ENCODE measurements at places on chromosomes 5 and 9.

DNA sequence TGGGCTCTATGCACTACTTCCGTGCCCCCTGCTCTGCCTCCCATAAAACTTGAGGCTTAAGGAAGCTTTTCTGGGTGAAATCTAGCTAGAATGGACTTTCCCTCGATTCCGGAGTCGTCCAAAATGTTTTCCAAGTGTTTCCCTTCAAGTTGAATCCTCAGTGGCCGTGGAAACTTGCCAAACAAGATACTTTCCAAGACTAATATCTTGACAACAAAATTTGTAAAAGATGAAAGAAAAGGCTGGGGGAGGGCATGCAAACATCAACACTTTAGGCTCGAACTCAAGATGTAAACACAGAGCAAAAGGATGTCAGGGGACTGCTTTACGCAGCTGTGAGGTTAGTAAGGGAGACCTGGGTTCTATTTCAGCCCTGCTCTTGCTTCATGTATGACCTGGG, 482.8 kb upstream of the KLF4 start:
- no peak for DNase-seq

DNA sequence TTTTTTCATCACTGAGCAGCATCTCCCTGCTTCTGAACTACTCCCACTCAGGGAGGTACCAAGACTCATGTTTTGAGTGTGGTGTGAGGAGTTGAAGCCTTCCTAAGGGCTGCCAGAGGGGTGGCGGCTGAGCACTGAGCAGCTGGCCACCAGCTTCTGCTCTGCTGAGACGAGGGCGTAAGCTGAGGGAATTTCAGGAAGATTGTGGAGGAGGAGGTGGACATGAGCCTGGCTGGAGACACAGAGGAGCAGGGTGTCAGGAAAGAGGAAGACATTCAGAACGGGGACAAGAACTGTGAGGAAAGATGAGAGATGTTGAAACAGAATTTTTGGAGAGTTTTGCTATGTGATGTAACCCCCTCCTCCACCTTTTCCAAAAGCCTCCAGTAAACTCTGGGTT, 7.8 kb downstream of the LCP2 start:
- DNase-seq = no peak

GRCh38 chr9:119003201-119003611, 366.0 kb downstream of the BRINP1 start:
- DNase-seq = no peak

- DNase-seq = no peak
Measured at GRCh38 chr5:143262393-143263174, 140.9 kb downstream of the NR3C1 start.

DNA sequence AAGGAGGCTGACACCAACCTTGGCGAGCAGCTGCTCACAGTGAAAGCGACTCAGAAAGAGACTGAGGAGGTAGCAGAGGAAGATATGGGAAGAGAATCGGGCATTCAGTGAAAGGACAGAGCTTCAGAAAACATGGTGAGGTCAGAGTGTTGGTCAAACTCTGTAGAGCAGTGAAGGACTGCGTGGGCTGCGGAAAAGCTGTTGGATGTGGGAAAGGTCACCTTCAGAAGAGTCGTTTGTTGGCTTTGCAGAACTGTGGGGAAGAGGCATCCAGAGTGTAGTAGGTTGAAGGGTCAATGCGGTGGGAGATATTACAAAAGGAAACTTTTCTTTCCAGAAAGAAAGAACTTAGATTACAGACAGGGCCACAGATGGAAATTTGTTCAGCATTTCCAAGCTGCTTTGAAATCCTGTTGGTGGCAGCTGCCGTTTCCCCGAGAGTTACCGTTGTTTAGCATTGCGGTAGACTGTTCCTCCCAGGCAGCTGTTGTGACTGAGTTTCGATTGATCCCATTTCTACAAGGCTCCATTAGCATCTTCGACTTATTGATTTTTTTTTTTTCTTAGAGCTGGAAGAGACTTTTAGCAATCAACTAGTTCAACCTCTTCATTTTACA, 58.3 kb upstream of the AFAP1L1 start:
- DNase-seq = no peak

- peak; percentile 59 for DNase-seq
Measured at GRCh38 chr9:92947268-92948037, at the start of gene FGD3. Gene FGD3, plus strand, starts transcription at chr9:92947523. Its CDS starts 28,734 bp downstream, at chr9:92976257.

GRCh38 chr9:27183701-27184100, 74.7 kb downstream of the TEK start:
- no peak for DNase-seq

DNA sequence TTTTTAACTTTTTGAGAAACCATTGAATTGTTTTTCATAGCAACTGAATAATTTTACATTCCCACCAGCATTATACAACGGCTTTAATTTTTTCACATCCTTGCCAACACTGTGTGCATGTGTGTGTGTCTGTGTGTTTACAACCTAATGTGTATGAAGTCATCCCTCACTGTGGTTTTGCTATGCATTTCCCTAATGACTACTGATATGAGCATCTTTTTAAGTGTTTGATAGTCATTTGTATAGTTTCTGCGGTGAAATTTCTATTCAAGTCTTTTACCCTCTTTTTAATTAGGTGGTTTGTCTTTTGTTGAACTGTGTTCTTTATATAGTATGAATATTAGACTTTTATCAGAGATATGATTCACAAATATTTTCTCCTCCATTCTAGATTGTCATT, 263.1 kb upstream of the COX7C start:
- no peak for DNase-seq

DNA sequence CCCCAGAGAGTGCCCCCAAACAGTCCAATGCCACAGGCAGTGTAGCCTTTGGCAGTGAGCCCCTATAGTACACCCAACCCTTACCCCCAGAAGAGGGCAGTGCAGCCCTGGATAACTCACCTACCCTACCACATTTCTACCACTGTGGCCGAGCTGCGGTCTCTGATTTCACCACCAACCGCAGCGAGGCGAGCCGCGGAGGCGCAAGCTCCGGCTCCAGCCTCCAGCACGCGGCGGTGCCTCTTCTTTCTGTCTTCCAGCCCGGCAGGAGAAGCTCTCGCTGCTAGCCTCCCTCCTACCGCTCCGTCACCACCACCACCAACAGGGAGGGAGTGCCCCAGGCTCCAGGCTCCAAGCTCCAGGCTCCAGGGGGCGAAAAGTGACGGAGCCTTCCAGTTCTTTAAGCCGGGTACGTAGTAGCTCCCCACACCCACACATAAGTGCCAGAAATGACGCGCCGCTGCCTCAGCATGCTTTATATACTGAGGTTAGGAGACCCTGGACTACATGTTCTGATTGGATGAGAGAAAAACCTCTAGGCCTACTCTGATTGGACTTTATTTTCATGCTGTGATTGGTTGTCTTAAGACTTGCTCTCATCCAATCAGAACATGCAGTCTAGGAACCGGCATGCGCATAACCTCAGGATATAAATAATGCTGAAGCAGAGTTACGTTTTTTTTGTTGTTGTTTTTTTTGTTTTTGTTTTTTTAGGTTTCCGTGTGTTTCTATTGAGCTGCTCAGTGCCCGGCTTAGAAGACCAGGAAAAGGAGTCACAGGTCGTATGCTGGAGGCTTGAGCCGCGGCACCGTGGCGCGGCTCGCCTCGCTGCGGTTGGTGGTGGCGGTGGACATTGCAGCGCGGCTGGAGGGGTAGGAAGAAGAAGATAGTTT, at the start of gene PCAT7:
Gene PCAT7, plus strand, starts transcription at position 645 of the 893 bp plus-strand sequence.
- DNase-seq = peak; percentile 31

GRCh38 chr5:59588922-59589321, 304.6 kb downstream of the PDE4D start:
- DNase-seq = no peak

DNA sequence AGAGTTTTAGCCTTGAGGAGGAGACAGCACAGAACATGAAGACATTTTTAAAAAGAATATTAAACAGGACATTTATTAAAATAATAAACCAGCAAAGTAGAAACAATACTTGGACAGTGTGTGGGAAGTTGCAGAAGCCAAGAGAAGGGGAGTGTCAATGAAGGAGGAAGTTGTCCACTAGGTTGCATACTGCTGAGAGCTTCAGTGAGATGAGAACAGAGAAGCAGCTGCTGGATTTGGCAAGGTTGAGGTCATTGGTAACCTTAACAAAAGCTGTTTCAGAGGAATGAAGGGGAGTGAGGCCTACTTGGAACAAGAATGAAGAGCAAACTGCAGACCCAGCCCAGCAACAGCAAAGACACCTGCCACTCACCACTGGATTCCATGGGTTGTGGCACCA, 11.4 kb downstream of the BHMT start:
- no peak for DNase-seq

DNA sequence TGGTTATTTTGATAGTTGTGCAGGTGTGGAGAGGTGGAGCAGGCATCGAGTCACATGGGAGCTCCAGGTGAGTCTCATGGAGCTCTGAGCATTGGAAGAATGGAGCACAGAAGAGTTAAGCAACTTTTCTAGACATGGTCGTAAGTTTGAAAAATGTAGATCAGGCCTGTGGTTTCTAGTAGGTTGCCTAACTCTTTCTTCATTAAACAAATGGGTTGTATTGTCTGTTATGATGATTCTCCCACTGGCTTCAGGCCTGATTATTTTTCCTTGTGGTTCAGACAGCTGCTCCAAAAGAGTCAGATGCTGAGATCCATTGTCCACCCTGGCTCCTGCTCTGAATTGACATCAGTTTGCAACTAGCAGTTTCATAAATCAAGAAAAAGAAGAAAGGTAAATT, 80.3 kb upstream of the RPS23 start:
- no peak for DNase-seq

All from activated naive CD4-positive, alpha-beta T cell treated with Interleukin-2 at 50 U/mL for 16 hours (primary cell).